ENCODE measurements at places on chromosomes 1 and 21.

DNA sequence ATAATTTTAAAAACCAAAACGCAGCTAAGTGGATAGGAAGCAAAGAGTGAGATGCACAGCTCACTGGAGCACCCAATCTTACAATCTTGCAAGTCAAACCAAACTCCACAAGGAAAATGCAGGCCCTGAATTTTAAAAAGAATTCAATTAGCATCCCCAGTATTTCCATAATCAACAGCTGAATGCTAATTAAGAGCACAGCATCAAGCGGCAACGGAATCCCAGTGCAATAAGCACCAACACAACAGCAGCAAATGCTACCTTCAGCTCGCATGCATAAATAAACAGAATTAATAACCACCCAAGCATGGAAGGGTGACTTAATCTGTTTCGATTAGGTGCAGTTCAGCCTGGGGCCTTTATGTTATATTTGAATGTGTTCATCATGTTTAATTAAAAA, 142.9 kb downstream of the SLC45A1 start:
- no peaks in the 10 kb centered on the region for H3K36me3 ChIP-seq
- H3K4me1 ChIP-seq: peaks cover 39% of the 10 kb centered on the region
- H3K4me3 ChIP-seq: no peak overlapping the region
- no peak overlapping the region for H3K27ac ChIP-seq
- DNase-seq: no peak
- H3K27me3 ChIP-seq: no peaks in the 10 kb centered on the region

- no peak overlapping the region for H3K4me3 ChIP-seq
- peaks cover 23% of the 10 kb centered on the region for H3K4me1 ChIP-seq
- peak overlapping the region; percentile 69 for H3K27ac ChIP-seq
- no peaks in the 10 kb centered on the region for H3K27me3 ChIP-seq
- no peaks in the 10 kb centered on the region for H3K36me3 ChIP-seq
Observed at GRCh38 chr1:85569122-85569521, 11.4 kb upstream of the CCN1 start.

DNA sequence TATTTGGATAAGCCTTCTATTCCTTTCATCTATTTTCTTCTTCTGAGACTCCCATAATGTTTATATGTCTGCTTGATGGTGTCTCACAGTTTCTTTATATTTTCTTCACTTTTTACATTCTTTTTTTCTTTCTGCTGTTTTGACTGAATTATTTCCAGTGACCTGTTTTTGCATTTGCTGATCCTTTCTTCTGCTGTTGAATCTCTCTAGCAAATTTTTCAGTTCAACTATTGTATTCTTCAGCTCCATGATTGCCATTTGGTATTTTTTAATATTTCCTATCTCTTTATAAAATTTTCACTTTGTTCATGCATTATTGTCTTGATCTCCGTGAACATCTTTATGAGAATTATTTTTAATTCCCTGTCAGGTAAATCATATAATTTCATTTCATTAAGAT, 122.3 kb upstream of the ST6GALNAC5 start:
- no peak for DNase-seq
- H3K27me3 ChIP-seq: no peaks in the 10 kb centered on the region
- H3K4me1 ChIP-seq: no peaks in the 10 kb centered on the region
- H3K36me3 ChIP-seq: no peaks in the 10 kb centered on the region

DNA sequence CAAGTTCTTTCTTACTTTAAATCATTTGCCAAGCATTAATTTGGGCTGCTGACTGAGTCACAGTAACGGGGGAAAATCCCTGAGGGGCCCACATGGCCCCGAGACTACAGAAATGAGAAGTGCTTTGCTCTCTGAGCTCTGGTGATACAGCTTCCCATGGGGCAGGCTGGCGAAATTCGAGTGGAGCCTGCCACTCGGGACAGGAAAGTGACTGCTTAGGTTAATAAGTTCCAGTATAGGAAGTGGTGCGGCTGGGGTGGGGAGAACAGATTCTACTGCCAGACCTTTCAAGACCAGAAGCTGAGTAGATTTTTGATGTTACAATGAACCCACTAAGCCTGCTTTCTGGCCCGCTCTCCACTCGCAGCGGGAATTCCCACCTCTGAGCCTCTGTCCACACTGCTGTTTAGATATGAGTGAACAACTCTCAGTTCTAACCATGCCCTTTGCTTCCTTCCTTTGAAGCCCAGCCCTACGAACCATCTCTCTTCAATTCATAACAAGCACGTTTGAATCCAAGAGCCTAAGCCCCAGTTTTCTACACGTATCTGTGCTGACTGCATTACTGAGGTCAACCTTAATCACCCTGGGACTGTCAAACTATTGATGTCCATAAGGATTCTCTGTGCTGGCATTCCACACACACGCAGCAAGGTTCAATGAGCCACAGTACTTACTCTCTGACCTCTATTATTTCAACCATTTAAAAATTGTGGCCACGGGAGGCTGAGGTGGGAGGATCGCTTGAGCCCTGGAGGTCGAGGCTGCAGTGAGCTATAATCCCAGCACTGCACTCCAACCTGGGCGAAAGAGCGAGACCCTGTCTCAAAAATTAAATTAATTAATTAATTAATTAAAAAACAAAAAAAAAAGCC, 9.6 kb downstream of the ZBTB17 start:
- peaks cover 4% of the 10 kb centered on the region for H3K36me3 ChIP-seq
- H3K4me1 ChIP-seq: peaks cover 2% of the 10 kb centered on the region
- H3K4me3 ChIP-seq: no peak overlapping the region
- no peak for DNase-seq
- no peaks in the 10 kb centered on the region for H3K27me3 ChIP-seq
- H3K27ac ChIP-seq: no peak overlapping the region

DNA sequence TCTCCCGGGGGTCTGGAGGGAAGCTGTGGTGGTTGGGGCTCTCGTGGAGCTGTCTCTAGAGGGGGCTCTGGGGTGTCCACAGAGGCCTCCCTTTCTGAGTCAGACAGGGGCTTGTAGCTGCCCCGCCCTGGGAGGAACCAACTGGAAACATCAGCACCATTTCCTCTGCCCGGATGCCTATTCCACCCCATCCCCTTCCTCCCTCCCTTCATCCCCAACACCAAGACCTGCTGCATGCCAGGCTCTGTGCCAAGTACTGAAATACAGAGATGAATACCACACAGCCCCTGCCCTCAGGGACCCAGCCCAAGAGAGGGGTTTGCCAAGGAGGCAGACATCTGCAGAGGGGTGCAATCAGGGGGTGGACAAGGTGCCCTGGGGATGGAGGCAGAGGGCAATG, 125.6 kb upstream of the ADAR start:
- no peaks in the 10 kb centered on the region for H3K27me3 ChIP-seq
- no peak overlapping the region for H3K4me3 ChIP-seq
- no peak overlapping the region for H3K27ac ChIP-seq
- DNase-seq: no peak
- H3K4me1 ChIP-seq: peaks cover 10% of the 10 kb centered on the region
- H3K36me3 ChIP-seq: no peaks in the 10 kb centered on the region

DNA sequence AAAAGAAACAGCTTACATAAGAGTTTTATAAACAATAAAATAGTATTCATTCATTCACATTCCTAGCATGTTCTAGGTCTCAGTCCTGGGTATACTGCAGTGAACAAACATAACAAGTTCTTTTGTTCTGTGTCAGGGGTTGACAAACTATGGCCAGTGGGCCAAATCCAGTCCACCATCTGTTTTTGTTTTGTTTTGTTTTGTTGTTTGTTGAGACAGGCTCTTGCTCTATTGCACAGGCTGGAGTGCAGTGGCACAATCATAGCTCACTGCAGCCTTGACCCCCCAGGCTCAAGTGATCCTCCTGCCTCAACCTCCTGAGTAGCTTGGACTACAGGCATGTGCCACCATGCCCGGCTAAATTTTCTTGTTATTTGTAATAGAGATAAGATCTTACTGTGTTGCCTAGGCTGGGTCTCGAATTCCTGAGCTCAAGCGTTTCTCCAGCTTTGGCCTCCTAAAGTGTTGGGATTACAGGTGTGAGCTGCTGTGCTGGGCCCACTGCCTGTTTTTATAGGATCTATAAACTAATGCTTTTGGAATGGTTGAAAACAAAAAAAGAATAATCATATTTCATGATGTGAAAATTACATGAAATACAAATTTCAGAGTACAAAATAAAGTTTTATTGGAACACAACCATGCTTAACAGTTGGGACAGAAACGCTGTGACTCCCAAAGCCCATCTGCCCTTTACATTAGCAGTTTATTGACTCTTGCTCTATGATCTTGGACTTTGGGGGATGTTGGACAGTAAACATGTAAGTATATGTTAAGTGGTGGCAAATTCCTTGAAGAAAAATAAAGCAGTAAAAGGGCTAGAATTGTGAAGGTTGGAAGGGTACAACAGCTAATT, 17.9 kb downstream of the CAPZA1 start:
- H3K27ac ChIP-seq: no peak overlapping the region
- H3K36me3 ChIP-seq: no peaks in the 10 kb centered on the region
- H3K4me1 ChIP-seq: no peaks in the 10 kb centered on the region
- H3K4me3 ChIP-seq: no peak overlapping the region
- no peaks in the 10 kb centered on the region for H3K27me3 ChIP-seq

GRCh38 chr1:43605766-43606165, 44.2 kb upstream of the KDM4A start:
- DNase-seq: no peak
- no peaks in the 10 kb centered on the region for H3K4me1 ChIP-seq
- H3K36me3 ChIP-seq: peaks cover 33% of the 10 kb centered on the region

DNA sequence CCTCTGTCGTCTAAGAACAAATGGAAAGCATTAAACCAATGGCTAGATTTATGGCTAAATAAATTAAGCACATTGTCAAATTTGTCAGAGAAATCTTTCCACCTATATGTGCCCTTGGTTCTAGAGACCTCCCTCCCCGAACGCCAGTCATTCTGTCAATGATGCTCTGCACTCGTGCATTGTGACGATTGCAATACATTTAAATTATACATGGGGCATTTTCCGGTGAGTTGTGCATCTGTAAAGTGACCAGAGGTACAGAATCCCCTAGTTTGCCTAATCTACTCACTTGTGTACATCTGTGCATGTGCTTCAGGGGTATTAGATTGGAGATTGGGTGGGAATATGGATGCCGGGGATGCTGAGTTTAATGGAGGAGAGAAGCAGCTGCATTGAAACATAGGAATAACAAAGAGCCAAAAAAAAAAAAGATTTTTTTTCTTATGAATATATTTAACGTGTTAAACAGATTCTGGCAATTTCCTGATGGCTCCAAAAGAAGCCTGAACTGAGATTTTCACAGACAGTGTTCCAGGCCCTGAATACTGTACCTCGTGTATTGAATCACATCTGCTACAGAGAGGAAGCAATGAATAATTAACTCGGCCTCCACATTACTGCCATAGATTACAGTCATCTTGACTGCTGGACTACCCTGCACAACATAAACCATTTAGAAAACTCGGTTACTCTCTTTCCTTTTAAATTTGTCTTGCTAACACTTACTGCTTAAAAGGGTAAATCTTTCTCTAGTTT, 149.0 kb upstream of the C1orf87 start:
- H3K4me1 ChIP-seq: no peaks in the 10 kb centered on the region
- no peak overlapping the region for H3K4me3 ChIP-seq
- no peak overlapping the region for H3K27ac ChIP-seq
- no peaks in the 10 kb centered on the region for H3K36me3 ChIP-seq

DNA sequence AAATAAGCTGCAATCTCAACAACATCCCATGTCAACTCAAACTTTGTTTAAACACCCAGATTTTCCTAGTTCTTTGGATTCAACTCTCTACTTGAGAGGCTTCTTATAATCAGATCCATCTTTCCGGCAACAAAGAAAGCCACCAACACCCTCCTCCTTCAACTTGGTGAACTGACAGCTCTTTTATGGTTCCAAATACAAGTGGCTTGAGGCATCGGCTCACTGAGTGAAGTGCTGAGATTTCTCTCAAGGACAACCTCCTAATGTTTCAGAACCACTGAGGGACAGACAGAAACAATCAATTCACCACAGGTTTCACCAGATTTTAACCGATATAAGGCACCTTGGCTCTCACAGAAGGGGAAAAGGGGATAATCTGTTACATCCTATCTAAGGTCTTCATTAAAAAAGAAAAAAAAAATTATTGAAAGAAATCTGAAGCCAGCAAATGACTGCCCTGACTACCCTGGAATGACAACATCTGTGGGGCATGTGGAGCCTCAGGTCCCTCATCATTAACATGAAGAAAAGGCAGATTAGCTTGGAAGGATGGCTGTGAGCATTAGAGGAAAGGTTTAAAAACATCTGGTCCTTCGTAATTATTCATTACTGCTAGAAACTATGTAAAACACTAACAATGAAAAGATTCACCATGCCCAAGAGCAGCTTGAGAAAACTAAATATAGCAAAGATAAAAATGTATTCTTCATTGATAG, 50.9 kb downstream of the PTPN14 start:
- DNase-seq: peak; percentile 11
- H3K27ac ChIP-seq: no peak overlapping the region
- no peaks in the 10 kb centered on the region for H3K27me3 ChIP-seq
- H3K4me1 ChIP-seq: no peaks in the 10 kb centered on the region

- no peaks in the 10 kb centered on the region for H3K4me1 ChIP-seq
- H3K27ac ChIP-seq: no peak overlapping the region
- DNase-seq: peak; percentile 44
- H3K36me3 ChIP-seq: no peaks in the 10 kb centered on the region
- H3K4me3 ChIP-seq: no peak overlapping the region
- no peaks in the 10 kb centered on the region for H3K27me3 ChIP-seq
Observed at GRCh38 chr1:59116920-59117542, 179.9 kb upstream of the FGGY start.

GRCh38 chr1:160101037-160101716, 2.8 kb upstream of the IGSF8 start:
- no peaks in the 10 kb centered on the region for H3K36me3 ChIP-seq
- no peak overlapping the region for H3K27ac ChIP-seq
- H3K27me3 ChIP-seq: no peaks in the 10 kb centered on the region
- no peak overlapping the region for H3K4me3 ChIP-seq
- H3K4me1 ChIP-seq: peaks cover 19% of the 10 kb centered on the region

DNA sequence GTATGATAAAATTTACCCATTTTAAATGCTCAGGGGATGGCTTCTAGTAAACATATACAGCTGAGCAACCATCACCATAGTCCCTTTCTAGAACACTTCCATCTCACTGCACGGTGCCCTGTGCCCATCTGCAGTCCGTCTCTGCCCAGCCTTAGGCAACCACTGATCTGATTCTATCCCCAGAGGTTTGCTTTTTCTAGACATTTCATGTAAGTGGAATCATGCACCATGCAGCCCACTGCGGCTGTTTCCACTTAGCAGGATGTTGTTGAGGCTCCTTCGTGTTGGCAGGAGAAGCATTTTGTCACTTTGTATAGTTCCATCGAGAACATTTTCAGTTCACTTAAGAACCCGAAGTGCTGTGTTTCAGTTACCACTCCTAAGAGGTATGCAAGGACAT, 27.8 kb upstream of the VAMP3 start:
- H3K27ac ChIP-seq: no peak overlapping the region
- no peak for DNase-seq
- H3K4me1 ChIP-seq: no peaks in the 10 kb centered on the region

DNA sequence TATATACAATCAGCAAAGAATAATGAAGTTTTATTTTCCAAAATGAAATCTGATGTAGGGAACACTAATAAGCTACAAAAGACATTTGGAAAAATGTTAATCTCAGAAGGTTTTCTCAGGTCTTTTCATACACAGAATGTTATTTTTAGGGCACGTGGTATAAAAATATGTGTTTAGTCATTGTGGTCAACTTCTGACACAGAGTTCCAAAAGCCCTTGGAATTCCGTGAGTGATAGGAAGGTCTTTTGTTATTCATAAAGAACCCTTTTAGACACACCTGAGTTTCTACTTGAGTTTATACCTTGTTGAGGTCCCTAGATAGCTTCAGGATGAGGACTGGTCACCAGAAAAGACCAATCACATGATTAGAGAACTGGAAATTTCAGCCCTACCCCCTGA, 277.6 kb upstream of the NCAM2 start:
- no peaks in the 10 kb centered on the region for H3K27me3 ChIP-seq
- H3K4me3 ChIP-seq: no peak overlapping the region
- no peak for DNase-seq

- no peak overlapping the region for H3K4me3 ChIP-seq
- H3K27ac ChIP-seq: no peak overlapping the region
- H3K4me1 ChIP-seq: peaks cover 5% of the 10 kb centered on the region
- H3K36me3 ChIP-seq: no peaks in the 10 kb centered on the region
- no peaks in the 10 kb centered on the region for H3K27me3 ChIP-seq
Observed at GRCh38 chr1:67144696-67145095, 9.9 kb upstream of the C1orf141 start.

All from cardiac muscle cell (in vitro differentiated cells and primary cell).